ENCODE measurements at places on chromosomes 16 and 17.

GRCh38 chr16:88743693-88744576, 37.6 kb downstream of the CTU2 start:
- peak; percentile 19 for DNase-seq

DNA sequence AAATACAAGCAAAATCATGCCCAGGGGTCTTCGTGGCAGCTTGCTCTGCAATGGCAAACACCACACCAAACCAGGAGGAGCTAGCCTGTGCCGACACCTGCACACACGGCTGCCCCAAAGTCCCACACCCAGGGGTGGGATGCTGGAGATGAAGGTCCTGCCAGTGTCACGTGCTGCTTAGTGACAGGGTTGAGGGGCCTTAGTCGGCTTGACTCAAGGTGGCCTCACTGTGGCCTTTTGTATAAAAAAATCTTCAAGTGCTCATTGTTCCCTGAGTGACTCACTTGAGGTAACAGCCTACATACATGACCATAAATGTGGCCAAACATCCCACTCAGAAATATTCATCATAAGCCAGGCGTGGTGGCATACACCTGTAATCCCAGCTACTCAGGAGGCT, 7.3 kb downstream of the TRIM65 start:
- no peak for DNase-seq

GRCh38 chr16:31472709-31473203, 804 bp downstream of the TGFB1I1 start:
- DNase-seq = no peak

- DNase-seq = no peak
Measured at GRCh38 chr16:89710709-89711564, 9.4 kb upstream of the SPATA2L start.

DNA sequence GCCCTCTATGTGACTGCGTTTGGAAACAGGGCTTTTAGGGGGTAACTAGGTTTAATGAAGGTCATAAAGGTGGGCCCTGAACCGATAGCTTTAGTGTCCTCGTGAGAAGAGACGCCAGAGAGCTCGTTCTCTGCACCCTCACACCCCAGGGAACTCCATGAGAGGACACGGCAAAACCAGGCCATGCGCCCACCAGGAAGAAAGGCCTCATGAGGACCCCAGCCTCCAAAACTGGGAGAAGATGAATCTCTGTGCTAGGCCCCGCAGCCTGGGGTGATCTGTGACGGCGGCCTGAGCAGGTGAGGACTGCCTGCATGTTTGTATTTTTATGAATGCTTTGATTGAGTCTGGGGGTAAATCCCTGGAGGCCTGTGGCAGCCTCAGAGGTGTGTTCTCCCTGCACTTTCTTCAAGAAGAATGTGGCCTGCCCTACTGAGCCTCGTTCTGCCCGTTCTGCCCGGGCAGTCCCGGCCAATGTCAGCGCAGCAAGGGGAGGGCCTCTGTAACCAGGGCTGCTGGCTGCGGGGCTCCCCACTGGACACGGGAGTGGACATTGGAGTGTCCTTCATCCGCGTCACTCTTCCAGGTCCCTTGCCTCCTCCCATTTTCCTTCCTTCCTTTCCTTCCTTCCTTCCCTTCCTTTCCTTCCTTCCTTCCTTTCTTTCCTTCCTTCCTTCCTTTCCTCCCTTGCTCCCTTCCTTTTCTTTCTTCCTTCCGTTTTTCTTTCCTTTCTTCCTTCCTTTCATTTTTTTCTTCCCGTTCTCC, 6.8 kb upstream of the RNF213 start:
- DNase-seq = no peak

All from AML-193 (cell line).